ENCODE measurements at places on chromosomes 12 and 14. TPM values are rescaled to one million over a fixed set of nuclear protein-coding genes. Genes with fewer than 3 reads are reported as not detected.

DNA sequence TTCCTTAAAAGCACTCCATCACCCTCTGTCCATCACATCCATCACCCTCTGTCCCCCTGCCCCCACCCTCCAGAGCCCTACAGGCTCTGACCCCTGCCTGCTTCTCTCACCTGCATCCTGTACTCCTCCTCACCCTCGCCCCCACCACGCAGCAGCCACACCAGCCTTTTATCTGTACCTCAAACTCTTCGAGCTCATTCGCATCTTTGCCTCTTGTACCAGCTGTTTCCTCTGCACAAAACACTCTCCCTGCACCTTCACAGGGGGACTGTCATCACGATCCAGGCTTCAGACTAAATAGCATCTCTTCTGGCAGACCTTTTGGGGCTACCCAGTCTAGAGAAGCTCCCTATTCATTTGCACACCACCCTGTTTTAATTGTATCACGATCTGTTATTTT, 24.1 kb downstream of the TMEM229B start:
- DNase-seq: no peak

OTUB2 gene
- 0.74 TPM for total RNA-seq

DNA sequence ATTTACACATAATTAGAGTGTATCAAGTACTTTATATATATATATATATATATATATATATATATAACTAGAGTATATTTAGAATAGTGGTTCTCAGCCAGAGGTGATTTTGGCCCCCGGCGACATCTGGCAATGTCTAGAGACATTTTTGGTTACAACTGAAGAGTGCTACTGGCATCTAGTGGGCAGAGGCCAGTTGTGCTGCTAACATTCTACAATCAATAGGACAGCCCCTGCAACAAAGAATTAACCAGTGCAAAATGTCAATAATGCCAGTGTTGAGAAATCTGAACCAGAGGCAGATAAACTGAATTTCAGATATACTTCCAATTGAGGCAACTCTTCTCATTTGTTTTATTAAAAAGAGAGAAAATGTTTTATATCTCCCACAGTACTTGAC, 8.9 kb downstream of the GTF2A1 start:
- DNase-seq: peak; percentile 21

GRCh38 chr12:82408844-82409243, 50.5 kb downstream of the METTL25 start:
- DNase-seq: no peak

SLC38A4 gene
- 0.46 TPM for total RNA-seq

SSPN gene
- total RNA-seq: 0.55 TPM

Data from NCI-H460 (cell line).